ENCODE measurements at places on chromosomes 3 and 15.

GRCh38 chr3:58082047-58082446, 73.8 kb downstream of the FLNB start:
- peak; percentile 36 for DNase-seq

GRCh38 chr3:57977818-57978235, 30.4 kb upstream of the FLNB start:
- no peak for DNase-seq

- no peak for DNase-seq
Measured at GRCh38 chr3:127682561-127682960, 9.8 kb downstream of the ABTB1 start.

DNA sequence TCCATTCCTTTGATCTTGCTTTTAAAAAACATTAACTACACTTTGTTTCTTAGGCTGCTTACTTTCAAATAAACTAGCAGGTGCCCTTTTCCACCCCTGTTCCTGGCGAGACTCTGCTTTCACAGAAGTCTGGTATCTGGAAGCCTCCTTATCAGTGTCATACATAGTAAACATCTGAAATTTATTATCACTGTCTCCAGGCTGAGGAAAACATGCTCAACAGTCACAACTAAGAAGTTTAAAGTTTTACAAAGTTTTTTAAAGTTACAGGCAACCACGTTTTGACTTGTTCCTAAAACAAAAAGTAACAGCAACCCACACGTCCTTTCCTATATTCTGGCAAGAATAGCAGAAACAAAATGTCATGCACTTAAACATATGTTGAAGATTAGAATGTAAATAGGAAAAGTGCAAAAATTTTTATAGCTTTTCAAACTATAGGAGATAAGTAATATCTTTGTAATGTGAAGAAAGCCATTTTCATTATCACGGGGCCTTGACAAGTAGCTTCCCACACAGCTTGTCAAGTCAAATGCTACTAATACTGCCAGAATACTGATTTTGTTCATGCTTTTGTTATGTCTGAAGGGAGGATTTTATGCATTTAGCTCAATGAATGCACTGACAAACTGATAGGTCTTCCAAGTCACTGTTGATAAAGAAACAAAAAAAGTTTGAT, 275.2 kb upstream of the KCNMB2 start:
- DNase-seq, result no peak

DNA sequence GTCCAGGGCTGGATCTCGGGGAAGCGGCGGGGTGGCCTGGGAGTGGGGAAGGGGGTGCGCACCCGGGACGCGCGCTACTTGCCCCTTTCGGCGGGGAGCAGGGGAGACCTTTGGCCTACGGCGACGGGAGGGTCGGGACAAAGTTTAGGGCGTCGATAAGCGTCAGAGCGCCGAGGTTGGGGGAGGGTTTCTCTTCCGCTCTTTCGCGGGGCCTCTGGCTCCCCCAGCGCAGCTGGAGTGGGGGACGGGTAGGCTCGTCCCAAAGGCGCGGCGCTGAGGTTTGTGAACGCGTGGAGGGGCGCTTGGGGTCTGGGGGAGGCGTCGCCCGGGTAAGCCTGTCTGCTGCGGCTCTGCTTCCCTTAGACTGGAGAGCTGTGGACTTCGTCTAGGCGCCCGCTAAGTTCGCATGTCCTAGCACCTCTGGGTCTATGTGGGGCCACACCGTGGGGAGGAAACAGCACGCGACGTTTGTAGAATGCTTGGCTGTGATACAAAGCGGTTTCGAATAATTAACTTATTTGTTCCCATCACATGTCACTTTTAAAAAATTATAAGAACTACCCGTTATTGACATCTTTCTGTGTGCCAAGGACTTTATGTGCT, 527 bp downstream of the B2M start:
- peak; percentile 77 for DNase-seq

All from T-helper 1 cell (primary cell).